ENCODE measurements at places on chromosomes 7 and 10. TPM values are rescaled to one million over a fixed set of nuclear protein-coding genes. Genes with fewer than 3 reads are reported as not detected.

Gene NOM1
- total RNA-seq, result 14.8 TPM

- DNase-seq, result no peak
These were observed 161.5 kb upstream of the ZNF804B start for GRCh38 chr7:88597941-88598425.

- no peak for DNase-seq
These were observed 87.9 kb downstream of the RNF216 start for GRCh38 chr7:5693529-5693928.

DNA sequence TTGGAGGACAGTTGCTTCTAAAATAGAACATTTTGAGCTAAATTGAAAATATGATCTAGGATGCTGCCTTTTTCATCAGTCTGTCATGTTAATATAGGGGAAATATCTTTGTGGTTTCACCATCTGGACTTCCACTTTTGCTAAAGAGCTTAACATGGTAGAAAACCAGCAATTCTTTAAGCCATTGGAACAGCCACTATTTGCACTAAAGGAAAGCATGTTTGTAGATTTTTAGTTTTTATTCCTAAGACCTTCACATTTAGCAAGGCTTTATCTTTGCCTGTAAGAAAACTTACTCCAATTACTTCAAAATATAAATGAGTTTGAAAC, 291.0 kb downstream of the RNLS start:
- no peak for DNase-seq

Gene PRKG1
- not detected for total RNA-seq

All from SJSA1 (cell line).